ENCODE measurements at places on chromosomes 12 and 14. TPM values are rescaled to one million over a fixed set of nuclear protein-coding genes. Genes with fewer than 3 reads are reported as not detected.
A peak's percentile ranks its signal among the peaks of the same experiment; 100 is the strongest.

The HSPB8 gene
- 53.8 TPM for total RNA-seq

DNA sequence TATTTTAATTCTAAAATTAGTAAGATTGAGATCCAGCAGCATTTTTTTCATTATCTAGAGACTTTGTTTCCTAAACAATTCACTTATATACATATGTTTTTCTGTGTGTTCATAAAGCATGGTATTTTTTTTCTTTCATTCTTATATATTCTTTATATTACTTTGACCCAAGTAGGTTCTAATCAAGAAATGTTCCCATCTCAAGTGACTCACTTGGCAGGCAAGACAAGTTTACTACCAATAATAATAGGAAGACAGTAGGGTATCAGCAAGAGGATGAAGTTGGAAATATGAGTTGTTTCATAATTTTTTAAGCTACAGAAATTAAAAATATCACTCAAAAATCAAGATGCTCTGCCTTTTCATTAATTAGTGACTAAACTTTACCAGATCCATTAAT lies 613.4 kb upstream of the ATP2B1 start:
- DNase-seq, result no peak

The ART4 gene
- total RNA-seq, result 1.5 TPM

The ADAM21 gene
- total RNA-seq, result not detected

DNA sequence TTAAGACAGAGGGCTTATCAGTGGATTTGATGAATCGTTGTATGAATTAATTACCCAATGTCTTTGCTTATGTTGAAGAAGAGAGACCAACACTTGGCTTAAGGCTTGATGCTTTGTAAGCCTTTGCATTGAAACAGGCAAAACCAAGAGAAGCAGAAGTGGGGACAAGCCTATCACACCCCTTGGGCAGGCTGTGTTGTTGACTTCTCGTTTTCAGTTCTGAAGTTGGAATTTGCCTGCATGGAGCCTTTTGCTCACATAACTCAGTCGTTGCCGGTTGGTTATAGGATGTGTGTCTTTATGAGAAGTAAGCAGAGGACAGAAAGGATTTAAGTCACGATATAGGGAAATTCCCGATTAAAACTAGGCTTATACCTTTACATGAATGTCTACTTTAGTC lies 94.7 kb downstream of the CCDC92 start:
- no peak for DNase-seq

DNA sequence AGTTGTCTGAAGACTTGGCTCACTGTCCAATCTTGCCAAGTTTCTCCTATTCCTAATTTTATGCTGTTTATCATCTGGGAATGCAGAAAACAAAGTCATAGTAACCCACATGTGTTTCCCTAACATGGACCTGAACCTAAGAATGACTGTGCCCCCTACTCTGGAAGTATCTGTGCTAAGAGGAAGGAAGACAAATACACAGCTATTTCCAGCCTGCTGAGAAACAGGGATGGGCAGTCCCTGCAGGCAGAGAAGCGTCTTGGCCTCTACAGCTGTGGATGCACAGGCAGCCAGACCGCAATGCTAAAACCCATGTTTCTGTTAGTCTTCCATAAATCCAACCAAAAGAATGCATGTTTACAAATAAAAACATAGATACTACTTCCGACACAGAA lies 56.2 kb downstream of the DUSP16 start:
- no peak for DNase-seq

- DNase-seq, result no peak
Observed at GRCh38 chr12:22990501-22990900, 365.5 kb downstream of the ETNK1 start.

DNA sequence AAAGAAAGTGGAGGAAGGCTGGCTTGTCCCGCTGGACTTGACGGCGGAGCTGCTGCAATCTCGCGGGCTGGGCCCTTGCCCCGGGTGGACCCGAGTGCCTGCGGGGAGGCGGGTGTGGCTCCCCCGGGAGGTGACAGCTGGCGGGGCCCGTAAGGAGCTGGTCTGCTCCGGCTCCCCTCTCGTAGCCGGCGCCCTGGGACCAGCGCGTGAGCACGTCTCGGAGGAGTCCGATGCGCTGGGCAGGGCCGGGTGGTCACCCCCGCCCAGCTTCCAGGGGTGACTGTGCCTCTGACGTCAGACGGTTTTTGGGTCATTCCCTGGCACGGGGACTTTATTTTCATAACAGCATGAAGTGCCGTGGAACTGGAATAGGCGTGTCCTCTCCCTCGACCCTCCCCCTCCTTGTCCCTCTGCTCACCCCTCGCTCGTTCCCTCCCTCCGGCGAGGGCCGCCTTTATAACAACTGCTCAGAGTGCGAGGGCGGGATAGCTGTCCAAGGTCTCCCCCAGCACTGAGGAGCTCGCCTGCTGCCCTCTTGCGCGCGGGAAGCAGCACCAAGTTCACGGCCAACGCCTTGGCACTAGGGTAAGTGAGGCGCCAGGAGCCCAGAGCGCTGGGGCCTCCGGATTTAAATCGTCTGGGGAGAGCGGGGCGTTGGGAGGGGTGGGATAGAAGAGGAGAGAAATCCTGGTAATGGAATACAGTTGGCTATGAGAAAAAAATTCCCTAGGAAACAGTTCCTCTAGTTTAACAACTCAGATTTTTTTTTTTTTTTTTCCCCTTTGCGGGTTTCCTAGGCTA lies at the start of gene GPRC5A:
TSS of gene GPRC5A (plus strand) at position 483 of the 801 bp plus-strand sequence. CDS start 16,688 bp downstream, outside the sequence.
- DNase-seq, result peak; percentile 91

DNA sequence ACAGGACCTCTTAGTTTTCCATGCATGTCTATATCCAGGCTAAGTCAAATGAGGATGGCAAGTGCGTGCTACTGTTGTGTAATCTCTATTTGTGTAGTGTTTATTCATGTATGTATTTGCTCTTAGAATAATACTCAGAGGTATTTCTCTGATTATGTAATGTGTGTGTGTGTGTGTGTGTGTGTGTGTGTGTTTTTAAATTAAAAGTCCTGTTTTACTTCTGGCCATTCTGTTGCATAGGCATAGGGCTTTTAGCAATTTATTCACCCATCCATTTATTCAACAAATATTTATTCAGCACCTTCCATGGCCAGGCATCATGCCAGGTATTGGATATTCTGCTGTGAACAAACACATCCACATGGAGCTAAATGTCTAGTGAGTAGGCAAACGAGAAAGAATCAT lies 63.5 kb downstream of the PELI2 start:
- DNase-seq, result no peak

GRCh38 chr12:104785886-104786285 lies 172.2 kb downstream of the SLC41A2 start:
- no peak for DNase-seq

DNA sequence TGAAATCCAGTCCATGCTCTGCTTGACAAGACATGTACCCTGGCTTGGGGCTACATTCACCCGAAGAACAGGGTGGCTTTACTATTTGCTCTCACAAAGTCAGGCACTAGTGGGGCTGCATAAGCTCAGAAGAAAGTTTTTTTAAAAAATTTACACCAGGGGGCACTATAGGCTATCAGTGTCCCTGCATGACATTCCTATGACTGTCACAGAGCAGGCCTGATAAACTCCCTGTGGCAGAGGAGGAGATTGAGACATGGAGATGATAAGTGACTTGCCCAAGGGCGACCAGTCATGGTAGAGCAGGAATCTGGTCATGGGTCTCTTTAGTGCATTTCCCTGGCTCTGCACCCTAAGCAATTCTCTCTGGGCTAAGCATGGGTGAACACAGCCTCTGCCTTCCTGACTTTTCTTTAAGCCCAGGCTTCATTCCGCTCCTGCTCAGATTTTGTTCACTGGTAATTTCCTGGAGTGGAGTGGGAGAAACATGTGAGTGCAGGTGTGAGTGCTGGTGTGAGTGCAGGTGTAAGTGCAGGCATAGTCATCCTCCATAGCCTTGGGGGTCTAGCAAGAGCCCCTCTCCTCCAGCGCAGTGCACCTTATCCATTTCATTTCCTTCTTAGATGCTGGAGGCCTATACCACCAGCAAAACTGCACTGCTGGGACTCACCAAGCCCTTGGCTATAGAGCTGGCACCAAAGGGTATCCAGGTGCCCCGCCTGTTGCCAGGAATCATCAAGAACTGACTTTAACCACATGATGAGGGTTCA lies 91.6 kb downstream of the DHRS2 start:
- DNase-seq, result no peak

DNA sequence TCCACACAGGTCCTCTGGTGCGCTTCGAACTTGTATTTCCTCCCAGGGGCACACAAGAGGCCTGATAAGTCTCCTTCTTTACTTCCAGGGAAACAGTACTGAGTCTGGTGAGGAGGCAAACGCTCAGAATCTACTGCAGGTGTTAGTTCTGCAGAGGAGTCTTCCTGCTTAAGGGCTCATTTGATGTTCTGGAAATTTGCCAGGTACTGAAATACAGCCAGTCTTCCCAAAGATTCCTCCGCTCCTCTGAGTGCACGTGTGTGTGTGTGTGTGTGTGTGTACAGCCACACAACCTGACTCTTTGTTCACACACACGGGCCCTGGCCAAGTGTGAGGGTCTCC lies 92.0 kb downstream of the FBXL14 start:
- DNase-seq, result no peak

- no peak for DNase-seq
Observed at GRCh38 chr12:131786331-131786730, 41.9 kb upstream of the MMP17 start.

DNA sequence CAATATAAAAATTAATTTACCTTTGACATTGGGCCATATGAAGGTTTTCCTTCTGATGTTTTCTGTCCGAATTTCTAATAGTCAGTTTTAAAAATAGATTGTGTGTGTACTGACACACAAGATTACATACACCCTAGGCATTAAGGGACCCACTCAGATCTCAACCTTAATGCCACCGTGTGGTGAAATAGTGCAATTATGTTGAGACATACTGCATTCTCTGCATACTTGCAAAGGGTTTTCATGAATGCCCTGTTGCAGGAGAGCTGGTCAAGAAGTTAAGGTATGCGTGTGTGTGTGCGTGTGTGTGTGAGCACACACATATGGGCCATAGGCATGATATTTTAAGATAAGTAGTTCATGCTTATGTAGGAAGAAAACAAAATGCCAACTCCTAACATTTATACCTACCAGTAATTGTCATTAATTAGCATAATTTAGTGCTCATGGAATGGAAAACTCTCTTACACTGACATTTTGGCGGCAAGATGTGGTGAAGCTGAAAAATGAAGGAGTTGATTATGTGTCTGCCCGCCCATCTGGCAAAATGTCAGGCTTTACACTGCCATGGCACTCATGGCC lies 58.8 kb downstream of the PIK3C2G start:
- no peak for DNase-seq

DNA sequence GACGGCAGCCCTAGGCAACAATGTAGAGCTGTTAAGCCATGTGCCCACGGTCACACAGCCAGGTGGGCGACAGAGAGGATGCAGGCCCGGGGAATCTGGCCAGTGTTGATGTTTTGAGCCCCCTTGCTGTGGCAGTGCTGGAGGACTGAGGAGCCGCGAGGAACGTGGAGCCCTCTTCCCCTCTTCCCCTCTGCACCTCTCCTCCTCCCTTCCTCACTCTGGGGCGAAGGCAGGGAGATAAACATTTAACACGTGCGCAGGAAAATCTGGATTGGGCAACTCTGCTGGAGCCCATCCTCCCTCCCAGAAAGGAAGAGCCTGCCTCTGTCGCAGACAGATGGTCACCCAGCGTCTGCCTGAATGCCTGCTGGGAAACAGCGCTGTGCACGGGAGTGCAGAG lies 376.8 kb downstream of the FUT8 start:
- DNase-seq, result no peak

GRCh38 chr12:96720363-96720705 lies 186.7 kb upstream of the NEDD1 start:
- DNase-seq, result no peak

The RIMBP2 gene
- total RNA-seq, result 0.57 TPM
